Activated B cell treated with CpG ODN at 0.5 μM for 24 hours (primary cell): ENCODE measurements at places on chromosomes 3 and 15. TPM values are rescaled to one million over a fixed set of nuclear protein-coding genes. Genes with fewer than 3 reads are reported as not detected.

DAZL gene
- not detected in 2 replicates for total RNA-seq

LRRC31 gene
- not detected in 2 replicates for total RNA-seq

DNA sequence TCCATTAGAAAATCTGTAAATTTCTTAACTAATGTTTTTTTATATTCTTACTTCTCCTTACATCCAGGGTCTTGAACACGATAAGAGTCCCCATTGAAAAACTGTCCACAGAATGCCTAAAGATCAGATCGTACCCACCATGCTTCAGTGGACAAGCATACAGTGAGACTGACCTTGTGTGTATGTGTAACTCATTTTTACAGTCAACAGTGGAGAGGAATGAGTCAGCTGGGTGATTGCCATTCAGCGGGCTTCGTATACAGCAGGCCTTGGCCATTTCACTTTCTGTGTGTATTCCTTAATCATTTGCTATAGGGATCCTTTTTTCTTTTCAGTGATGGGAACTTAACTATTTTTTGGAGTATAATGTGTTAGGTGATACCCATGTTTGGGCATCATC is 10.6 kb downstream of the PARP14 start:
- peak overlapping the region; percentile 13 for H3K4me3 ChIP-seq
- H3K4me1 ChIP-seq, result peaks cover 52% of the 10 kb centered on the region
- peaks cover 48% of the 10 kb centered on the region for H3K36me3 ChIP-seq
- no peak for DNase-seq
- no peak overlapping the region for H3K27ac ChIP-seq

DNA sequence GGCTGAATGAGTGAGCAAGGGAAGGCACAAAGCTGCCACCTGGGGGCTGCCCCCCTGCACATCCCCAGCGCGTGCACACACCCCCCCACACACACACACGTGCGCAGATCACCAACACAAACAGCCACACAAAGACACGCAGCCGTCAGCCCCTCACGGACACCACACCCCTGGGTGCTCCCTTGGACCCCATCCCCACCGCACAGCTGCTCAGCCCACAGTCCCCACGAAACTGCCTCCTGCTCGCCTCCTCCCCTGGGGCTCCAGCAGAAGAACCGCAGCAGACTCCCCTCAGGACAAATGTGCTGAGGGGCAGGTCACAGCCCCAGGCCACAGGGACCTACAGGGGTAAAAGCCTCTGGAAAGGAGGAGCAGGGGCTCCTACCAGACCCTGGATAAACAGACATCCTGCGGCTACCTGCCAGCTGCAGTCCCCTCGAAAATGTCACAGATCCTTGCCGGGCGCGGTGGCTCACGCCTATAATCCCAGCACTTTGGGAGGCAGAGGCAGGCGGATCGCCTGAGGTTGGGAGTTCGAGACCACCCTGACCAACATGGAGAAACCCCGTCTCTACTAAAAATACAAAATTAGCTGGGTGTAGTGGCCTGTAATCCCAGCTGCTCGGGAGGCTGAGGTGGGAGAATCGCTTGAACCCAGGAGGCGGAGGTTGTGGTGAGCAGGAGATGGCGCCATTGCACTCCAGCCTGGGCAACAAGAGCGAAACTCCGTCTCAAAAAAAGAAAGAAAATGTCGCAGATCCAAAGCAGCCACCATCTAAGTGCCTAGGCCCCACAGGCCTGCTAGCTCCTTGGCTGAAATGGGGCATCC is 6.5 kb downstream of the TWF2 start:
- no peak for DNase-seq
- H3K27ac ChIP-seq, result no peak overlapping the region
- H3K36me3 ChIP-seq, result peaks cover 64% of the 10 kb centered on the region
- peaks cover 50% of the 10 kb centered on the region for H3K4me1 ChIP-seq
- no peak overlapping the region for H3K4me3 ChIP-seq
- H3K27me3 ChIP-seq, result no peaks in the 10 kb centered on the region

- no peaks in the 10 kb centered on the region for H3K27me3 ChIP-seq
- H3K36me3 ChIP-seq, result no peaks in the 10 kb centered on the region
- H3K27ac ChIP-seq, result no peak overlapping the region
- no peaks in the 10 kb centered on the region for H3K4me1 ChIP-seq
These were observed 81.6 kb upstream of the FEZF2 start for GRCh38 chr3:62454916-62455315.
